ENCODE measurements at places on chromosomes 5 and 9.
A peak's percentile ranks its signal among the peaks of the same experiment; 100 is the strongest.

- DNase-seq: peak; percentile 93
Observed at GRCh38 chr5:121031491-121031890, 567.4 kb downstream of the PRR16 start.

DNA sequence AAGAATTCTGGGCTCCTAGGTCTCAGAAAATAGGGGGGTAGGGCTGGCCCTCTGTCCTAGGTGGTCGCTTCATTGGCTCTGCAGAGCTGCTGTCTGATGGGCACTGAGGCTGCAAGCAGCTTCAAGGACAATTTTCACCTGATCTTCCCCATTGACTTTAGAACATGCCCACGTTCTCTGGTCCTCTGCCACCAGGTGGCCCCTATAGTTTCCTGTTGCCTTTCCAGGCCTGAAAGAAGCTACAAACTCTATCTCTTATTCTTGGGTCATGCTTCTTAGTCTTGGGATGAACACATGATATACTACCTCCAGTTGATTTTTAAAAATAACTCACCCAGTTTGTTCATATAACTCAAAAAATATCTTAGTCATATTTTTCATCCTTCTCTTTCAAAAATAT lies 26.3 kb downstream of the SPZ1 start:
- peak; percentile 2 for DNase-seq

- no peak for DNase-seq
Observed at GRCh38 chr9:120510816-120511215, 69.2 kb downstream of the CDK5RAP2 start.

- no peak for DNase-seq
Observed at GRCh38 chr5:173913686-173914321, 25.7 kb downstream of the CPEB4 start.

DNA sequence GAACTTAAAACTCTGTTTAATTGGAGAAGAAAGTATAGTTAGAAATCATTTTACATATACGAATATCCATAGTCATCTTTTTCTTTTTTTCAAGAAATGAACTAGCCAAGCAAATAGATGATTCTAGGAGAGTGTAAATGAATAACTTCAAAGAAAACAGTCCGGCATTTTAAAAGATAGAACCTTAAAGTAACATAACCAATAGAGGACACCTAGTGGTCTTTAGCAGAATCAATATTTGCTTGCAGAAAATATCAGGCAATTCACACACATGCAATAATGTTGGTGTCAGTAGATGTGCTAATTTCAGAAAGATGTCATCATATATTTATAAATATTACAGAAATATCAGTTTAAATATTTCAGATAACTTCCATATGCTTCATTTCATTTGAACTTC lies 57.1 kb downstream of the HCN1 start:
- no peak for DNase-seq

DNA sequence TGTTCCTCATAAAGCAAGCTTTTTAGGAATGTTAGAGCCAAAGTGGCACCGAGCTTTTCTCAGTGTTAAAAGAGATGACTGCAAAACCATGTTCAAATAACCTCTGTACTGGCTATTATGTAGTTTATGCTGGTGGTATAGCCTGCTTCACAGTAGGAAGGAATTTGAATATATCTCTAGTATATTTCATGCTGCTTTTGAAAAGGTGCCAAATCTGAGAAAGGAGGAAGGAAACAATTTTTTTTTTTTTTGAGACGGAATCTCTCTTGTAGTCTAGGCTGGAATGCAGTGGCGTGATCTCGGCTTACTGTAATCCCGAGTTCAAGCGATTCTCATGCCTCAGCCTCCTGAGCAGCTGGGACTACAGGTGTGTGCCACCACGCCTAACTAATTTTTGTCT lies 13.5 kb downstream of the CREBRF start:
- DNase-seq: no peak

GRCh38 chr5:14753947-14754346 lies 89.4 kb downstream of the OTULIN start:
- DNase-seq: no peak

DNA sequence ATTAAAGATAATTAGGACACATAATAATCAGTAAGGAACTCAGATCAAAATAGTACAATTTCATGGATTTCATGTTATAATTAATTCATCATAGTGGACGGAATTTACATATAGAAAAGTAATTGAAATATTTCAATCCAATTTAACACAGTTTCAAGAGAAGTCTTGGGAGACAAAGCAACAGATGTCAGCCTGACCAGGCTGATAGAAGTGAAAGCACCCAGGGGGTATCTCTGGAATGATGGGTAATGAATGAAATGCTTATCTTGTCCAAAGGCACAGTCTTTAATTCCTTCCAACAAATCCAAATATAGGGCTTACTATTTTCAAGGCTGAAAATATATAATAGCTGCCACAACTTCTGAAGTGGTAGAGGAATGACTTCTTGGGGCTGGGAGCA lies 629.3 kb upstream of the RGMB start:
- DNase-seq: no peak

DNA sequence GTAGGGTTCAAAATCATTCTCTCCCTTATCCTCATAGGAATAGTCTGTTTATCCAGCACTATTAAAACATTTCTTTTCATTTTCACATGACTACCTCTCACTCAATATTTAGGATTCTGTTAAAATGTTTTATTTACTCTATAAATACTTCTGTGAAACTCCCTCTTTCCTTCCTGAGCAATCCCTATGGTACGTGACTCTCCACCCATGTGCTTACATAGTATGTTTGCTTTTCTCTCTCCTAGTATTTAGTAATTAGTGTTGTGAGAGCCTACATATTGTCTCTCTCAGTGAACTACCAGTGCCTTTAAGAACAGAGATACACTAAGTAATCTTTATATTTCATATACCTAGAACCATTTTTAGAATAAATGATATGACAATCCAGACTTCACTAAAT lies 46.0 kb downstream of the PTPRD start:
- DNase-seq: no peak

DNA sequence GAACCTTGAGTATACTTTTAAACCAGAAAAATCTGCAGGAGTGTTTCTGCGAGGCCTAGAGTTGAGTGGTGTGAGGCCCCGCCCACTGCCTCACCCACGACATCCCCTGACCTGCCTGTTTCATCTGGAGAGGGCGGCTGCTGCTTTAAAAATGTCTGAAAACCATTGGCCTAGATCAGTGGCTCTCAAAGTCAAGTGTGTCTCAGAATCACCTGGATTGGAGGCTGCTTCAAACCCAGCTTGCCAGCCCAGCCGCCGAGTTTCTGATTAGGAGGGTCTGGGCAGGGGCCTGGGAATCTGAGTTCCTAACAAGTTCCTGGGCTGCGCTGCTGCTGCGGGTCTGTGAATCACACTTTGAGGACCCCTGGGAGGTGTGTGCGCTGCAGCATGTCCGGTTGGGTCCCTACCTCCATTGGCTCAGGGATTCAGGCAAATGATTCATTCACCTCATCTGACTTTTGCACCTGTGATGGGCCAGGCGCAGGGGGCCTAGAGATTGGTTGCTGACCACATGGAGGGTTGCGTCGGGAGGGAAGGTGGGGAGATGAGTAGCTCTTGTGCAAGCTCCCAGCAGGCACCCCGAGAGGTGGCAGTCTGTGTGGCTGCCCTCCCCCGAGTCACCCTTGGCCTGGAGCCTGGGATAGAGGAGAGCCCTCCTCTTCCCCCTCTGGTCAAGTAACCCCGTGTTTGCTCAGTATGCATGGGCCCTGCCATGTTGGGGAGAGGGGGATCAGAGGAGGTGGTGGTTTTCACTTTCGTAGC lies 27.6 kb upstream of the HMCN2 start:
- no peak for DNase-seq

DNA sequence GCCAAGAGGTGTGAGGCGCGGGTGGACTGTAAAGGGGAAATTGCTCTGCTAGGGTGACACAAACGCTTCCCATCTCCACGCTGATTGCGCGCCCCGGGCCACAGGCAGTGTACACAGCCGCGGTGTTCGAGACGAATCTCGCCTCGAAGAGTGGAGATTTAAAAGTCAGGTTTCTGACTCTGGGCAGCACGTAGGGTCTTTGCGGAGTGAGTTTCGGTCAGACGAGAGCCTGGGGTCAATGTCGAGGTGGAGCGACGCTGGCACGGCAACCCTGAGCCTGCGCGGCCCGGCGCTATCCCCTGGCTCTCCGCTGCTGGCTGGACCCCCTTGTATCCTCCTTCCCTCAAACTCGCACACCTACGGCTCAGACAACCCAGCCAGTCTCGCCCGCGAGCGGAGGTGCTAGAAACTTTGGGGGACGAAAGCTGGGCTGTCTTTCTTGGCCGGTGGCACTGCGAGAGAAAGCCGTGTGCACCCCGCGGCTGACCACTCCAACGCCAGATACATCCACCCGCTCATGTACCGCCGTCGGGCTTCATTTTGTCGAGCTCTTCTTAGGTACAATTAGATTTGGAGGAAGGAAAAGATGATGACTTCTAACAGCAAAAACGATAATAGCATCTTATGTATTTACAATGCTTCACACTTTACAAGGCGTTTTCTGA lies 5.4 kb upstream of the FOXB2 start:
- no peak for DNase-seq

DNA sequence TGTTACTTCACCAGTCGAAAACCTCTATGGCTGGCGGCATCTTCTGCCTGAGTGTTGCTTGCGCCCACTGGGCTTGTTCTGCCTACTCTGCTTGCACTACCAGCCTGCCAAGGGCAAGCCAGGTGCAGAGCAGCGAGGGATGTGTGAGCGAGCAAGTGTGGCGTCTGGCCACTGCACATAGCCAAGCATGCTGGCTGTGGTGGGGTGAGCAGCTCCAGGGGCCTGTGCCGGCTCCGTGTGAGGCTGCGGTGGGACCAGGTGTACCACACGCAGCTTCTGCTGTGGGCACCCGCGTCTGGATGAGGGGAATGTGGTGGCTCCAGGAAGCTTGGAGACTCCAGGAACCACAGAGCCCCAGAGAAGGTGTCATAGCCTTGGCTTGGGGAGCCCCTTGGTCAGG lies 51.4 kb downstream of the GTF3C4 start:
- no peak for DNase-seq

- DNase-seq: peak; percentile 29
Observed at GRCh38 chr5:123950701-123951581, 439.0 kb downstream of the CSNK1G3 start.

DNA sequence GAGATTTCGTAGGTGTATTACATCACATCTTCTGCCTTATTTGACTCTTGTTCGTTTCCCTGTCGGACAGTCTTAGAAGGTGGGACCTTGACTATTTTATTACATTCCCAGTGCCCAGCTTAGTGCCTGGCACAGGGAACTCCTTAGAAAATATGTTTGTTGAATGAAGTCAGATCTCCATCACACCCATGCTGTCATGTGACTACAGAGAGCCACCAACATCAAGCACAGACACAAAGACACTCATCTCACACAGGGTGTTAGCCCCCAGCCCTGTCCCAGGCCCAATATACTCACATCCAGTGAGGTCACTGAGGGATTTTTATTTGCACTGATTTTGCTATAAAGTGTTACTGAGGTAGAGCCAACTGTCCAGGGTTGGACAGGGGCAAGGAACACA lies 692 bp upstream of the SRA1 start:
- DNase-seq: no peak

DNA sequence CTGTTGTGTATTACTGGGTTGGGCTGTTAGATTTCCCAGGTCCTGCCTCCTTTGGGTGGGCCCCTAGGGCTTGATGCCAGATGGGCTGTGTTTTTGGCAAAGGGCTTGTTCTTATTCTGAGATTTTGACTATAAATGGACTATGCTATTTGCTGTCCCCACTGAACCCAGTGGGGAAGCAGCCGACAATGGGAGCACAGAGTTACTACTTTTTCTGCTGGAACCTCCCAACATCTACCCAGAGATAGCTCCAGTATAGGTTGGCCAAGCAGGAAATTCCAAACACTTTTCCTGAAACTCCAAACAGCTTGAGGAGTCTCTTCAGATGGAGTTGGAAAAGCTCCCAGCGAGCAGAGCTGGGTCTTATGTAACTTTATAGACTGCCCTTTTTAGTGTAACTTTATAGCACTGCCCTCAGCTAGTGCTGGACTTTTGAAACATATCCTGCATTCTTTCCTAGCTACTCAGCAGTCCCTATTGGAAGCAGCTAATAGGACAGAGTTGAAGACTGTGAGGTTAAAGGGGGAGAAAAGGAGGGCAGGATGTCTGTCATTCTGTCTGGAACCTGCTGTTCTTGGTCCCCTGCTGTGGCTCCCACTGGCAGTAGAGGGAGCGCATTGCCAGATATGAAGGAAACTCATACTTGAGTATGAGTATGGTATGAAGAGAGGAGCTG lies 21.0 kb downstream of the RUSC2 start:
- DNase-seq: peak; percentile 99

GRCh38 chr5:78899922-78900362 lies 85.2 kb downstream of the ARSB start:
- peak; percentile 66 for DNase-seq

GRCh38 chr5:141440341-141440740 lies 10.0 kb downstream of the PCDHGA12 start:
- no peak for DNase-seq

DNA sequence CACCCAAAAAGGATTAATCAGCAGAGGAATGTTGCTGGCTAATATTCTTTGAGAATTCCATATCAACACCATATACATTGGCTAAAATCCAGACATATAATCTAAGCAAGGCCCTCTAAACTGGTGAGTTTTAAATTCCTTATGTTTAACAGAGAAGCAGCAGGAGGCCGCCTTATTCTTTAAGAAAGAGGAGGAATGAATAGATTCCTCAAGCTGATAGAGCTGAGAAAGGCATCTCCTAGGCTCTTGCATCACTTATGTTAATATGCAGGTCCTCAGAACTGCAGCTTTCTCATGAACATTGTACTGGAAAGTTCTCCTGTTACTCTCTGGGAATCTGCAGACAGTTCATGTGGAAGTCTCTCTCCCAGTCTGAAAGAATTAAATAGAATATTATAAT lies 20.1 kb upstream of the SMARCA2 start:
- DNase-seq: peak; percentile 71
